ENCODE measurements at places on chromosomes 4 and X.
A peak's percentile ranks its signal among the peaks of the same experiment; 100 is the strongest.

DNA sequence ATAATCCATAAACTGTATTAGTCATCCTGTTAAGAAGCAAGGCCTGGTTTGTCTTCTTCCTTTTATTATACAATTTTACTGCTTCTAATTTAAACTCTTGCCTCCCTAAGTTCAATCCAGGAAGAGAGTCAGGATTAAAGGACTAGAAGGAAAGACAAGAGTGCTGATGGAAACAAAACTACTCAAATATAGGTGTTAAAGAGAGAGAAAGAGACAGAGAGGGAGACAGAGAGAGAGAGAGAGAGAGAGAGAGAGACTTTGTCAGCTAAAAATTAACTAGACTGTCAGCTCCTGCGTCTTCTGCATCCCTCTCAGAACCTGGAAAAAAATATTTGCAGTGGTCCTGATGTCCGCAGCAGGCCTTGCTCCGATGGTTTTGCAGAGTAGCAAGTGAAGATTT is 13.5 kb upstream of the FGG start:
- no peak for DNase-seq

GRCh38 chrX:74465424-74465823 is 44.1 kb downstream of the SLC16A2 start:
- no peak for DNase-seq

DNA sequence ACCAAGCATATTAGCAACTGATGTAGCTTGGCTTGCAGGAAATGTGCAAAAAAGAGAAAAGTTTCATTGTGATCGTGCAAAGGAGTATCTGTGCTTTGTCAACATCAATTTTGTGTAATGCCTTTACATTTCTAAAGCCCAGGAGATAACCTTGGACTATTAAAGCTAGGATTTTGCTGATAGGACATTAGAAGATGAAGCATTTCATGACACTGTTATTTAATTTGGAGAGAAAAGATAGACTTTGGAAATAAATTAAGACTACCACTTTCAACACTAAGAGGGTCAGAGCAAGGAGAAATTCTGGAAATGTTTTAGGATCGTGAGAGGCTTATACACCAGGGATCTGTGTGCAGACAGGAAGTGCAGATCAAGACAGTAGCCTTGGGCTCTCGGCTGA is 120.6 kb upstream of the MID1 start:
- DNase-seq, result no peak

DNA sequence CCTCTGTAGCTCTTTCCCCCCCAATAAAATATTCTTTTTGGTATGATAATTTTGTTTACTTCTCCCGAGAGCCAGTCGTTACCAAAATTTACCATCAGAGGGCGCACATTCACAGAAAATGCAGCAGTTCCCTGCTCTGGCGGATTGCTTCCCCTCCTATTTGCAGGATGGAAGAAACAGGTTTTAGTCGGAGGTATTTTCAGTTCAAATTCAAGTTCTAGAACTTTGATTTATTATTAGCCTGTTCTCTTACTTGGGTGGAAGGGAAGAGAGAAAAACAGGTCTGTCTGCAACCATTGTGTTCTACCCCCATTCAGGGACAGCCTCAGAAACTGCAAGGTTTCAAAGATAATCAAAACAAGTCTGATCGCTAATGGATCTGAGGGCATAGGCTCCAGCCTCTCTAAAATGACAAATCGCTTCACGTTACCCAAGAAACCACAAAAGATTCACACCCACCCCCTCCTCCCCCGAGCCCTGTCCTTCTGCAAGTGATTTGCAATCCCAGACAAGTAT is 263.8 kb upstream of the RPS6KA3 start:
- peak; percentile 12 for DNase-seq

DNA sequence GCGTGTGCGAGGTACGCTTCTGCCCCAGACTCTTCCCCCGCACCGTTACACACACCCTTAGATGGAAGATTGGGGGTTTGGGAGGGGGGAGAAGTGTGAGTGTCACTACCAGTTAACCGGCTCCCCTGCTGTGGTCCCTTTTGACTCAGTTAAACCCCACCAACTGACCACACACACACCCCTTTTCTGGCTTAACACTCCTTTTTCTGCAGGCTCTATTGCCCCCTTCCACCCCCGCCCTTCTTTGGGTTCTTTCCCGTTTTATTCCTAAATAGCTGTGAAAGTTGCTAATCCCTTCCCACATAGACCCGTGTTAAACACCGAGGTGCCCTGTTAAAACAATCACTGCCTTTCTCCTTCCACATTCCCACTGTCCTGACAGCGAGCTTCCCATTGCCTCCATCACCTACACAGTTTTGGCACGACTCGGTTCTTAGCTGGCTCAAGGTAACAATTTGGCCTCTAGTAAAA is 3.7 kb upstream of the NR3C2 start:
- no peak for DNase-seq

- no peak for DNase-seq
Observed at GRCh38 chrX:132948648-132949260, 9.7 kb downstream of the HS6ST2 start.

Measured in NCI-H1930 (cell line).